Stimulated activated CD4-positive, alpha-beta T cell treated with anti-CD3 and anti-CD28 coated beads, Interleukin-4, amount 100 ng/mL, for 4 hours (primary cell): ENCODE measurements at places on chromosomes 3 and 15.

DNA sequence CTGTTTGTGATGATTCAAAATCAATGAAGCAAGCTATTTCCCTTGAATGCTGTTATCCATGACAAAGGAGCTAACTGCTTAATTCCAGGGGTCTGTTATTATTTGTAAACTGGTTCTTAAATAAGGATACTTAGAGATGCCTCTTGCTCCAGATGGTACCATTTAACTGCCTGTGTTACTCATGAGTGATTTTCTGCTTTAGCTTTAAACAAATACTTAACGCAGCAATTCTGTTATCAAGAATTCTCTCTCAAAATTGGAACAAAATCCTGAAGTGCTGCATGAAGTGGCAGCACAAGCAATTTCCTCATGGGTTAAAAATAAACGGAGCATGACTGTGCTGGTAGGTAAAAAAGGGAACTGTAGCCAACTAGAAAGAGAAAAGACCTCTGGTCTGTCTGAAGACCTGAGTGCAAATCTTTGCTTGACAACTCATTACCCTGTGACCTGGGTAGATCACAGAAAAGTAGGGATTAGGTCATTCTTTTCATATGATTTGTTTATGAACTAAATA lies 62.5 kb upstream of the GBE1 start:
- DNase-seq, result no peak

GRCh38 chr3:49721896-49722781 lies 1.6 kb downstream of the GMPPB start:
- no peak for DNase-seq

- no peak for DNase-seq
Observed at GRCh38 chr15:64527263-64527984, 67.0 kb downstream of the ZNF609 start.

- no peak for DNase-seq
Observed at GRCh38 chr15:38508647-38509046, 54.7 kb downstream of the FAM98B start.

GRCh38 chr3:58029842-58030584 lies 21.8 kb downstream of the FLNB start:
- DNase-seq, result no peak

DNA sequence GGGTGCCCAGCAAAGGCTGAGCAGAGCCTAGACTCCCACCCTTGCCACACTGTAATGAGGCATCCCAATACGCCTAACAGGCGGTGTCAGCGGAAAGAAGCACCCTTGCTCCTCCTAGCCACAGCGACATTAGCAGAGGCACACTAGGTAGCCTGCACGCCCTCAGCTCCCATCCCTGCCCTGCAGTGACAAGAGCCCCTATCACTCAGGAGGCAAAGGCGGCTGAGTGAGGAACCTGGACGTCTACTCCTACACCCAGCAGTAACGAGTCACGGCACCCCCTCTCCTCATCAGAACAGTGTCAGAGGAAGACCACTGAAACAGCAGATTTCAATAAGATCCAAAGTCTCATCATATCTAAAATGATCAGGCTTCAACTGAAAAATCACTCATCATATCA lies 12.0 kb upstream of the MAP6D1 start:
- DNase-seq, result no peak

DNA sequence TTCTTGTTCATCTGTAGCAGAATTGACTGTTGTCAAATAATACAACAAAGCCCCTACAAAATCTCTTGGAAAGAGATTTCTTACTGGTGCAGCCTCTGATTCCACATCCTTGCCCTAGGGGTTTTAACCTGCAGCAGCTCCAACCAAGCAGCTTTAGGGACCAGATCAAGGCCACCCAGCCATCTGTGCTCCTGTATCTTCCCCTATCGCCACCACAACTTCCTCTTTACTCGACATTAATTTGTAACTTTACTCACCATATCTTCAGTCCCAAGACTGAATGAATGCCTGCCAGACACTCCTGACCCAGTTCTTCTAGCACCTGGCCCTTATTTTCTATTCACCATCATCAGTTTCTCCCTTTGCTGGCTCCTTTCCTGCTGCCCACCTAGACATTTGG lies 156.6 kb upstream of the IL12A start:
- DNase-seq, result no peak
